ENCODE measurements at places on chromosomes 7 and 10.

GRCh38 chr7:126361183-126361582 lies 891.6 kb downstream of the GRM8 start:
- DNase-seq, result no peak

GRCh38 chr10:132270721-132271457 lies 36.9 kb downstream of the STK32C start:
- DNase-seq, result no peak

GRCh38 chr7:101179713-101180112 lies 380 bp downstream of the NAT16 start:
- peak; percentile 44 for DNase-seq

GRCh38 chr7:2757904-2758672 lies 70.1 kb downstream of the AMZ1 start:
- DNase-seq, result no peak

DNA sequence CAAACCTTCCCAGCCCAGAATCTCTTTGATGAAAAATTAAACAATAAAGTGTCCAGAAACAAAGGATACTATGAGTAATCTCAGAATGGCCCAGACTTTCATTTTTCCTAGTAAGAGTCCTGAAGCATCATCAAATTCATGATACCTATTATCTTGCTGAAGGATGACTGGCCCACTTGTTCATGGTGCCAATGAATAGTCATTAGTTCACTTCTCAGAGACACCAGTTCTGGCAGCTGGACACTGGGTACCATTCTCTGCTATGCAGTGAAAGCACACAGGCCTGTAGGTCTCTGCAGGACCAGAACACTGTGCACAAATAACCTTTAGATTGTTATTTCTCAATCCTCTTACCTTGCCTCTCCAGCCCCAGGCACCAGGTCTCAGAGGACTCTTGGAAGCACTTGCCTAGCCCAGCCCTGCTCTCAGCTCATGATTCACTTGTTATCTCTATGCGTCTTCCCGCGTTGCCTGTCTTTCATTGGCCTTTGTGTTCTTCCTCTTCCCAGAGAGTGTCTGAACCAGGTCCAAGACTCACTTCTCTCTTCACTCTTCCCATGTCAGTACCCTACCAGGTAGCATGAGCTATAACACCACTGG lies 98.1 kb upstream of the AGBL3 start:
- no peak for DNase-seq

DNA sequence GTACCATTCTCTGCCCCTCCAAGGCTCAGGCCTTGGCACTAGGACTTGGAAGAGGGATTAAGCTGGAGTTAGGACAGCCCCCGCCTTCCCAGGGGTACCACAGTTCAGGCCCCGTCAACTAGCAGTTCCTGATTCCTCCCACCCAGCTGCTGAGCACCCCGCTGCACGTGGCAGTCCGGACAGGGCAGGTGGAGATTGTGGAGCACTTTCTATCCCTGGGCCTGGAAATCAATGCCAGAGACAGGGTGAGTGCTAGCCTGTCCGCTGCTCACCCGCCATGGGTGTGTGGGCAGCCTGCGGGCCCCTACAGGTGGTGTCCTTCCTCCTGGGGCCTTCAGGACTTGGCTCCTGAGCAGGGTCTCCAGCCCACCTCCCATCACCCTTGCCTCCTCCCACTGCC lies 2.0 kb upstream of the HOGA1 start:
- no peak for DNase-seq

DNA sequence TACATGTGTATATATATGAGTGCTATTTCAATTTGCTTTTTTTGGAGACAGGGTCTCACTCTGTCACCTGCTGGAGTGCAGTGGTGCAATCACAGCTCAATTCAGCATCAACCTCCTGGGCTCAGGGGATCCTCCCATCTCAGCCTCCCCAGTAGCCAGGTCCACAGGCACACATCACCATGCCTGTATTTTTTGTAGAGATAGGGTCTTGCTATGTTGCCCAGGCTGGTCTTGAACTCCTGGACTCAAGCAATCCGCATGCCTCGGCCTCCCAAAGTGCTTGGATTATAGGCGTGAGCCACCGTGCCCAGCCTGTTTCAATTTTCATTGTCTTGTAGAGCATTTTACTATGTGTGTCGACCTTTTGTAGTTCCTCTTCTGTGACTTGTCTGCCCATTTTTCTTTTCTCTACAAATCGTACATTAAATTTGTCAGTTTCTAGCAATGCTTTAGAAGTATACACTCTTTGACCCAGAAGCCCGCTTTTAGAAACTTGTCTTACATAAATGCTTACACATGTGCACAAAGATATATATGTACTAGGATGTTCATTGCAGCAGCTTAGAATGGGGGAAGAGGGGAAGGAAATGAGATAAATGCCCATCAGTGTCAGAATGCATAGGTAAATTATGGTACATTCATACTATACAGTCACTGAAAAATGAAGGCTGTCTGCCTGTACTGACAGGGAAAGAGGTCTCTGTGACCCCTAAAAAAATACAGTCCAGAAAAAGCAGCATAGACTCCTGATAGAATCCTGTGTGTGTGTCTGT lies 12.2 kb upstream of the RFC2 start:
- DNase-seq, result no peak

DNA sequence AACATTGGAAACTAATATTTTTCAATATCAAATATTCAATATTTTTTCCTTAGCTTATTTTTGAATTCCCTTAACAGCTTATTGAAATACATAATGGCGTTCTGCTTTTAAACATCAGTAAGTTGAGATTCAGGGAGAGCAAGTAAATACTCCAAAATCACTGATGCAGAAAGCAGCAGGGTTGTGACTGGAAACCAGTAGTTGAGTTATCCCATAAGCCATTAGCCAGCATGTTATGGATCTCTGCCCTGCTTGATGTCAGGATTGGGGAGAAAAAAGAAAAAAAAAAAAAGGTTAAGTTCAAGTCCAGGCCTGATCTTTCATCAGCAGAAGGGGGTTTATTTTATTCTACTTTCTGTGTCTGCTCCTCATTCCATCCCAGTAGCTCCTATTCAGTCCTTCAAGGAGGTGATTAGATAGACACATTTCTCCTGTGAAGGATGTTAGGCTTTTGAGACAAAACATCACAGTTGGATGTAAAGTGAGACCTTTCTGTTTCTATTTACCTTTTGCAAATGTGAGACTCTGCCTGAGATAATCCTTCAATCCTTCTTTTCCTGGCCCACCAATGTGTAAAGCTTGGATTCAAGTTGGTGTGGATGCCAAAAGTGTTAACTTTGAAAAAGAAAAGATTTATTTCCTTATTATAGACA lies 110.9 kb upstream of the HDAC9 start:
- DNase-seq, result peak; percentile 25

- DNase-seq, result no peak
Observed at GRCh38 chr10:17989908-17990767, 38.4 kb downstream of the SLC39A12 start.

Measured in neural progenitor cell (in vitro differentiated cells).